ENCODE measurements at places on chromosomes 4 and X.

GRCh38 chr4:103449296-103450023 lies 251.3 kb upstream of the CENPE start:
- DNase-seq = no peak

GRCh38 chrX:111102636-111103035 lies 6.6 kb downstream of the PAK3 start:
- no peak for DNase-seq

GRCh38 chr4:6221301-6221850 lies 21.0 kb upstream of the JAKMIP1 start:
- DNase-seq = peak; percentile 11

GRCh38 chr4:1299301-1299860 lies 9.7 kb downstream of the MAEA start:
- DNase-seq = no peak

GRCh38 chrX:84186603-84187532 lies 1.1 kb downstream of the RPS6KA6 start:
- DNase-seq = no peak

GRCh38 chrX:12685541-12685940 lies 105.7 kb upstream of the PRPS2 start:
- no peak for DNase-seq

DNA sequence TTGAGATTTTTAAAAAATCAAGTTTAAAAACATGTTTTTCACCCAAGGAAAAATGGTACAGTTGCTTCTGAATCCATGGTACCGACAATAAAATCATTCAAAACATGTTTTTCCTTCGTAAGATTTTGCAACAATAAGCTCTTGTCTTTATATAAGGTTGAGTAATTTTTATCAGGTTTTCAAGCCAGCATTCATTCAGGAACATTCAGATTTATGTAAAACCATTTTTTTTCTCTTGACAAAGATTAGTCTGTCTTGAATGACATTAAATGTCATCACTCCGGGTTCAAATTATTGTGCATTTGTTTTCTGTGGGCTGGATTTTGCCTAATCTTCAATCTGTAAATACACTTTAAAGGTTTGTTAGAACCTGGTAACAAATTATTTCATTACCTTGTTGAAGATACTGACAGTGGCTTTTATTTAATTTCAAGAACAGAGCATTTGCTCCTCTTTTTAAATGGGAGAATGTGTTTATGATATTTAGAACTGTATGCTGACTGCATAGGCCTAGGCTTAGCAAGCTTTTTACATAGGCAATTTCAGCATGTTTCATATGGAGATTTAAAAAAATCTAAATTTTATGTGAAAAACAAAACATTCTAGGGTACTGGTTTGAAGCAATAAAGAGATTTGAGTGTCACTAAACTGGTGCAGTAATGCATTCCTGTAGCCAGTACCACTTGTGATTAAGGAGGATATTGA lies 336.4 kb upstream of the HAND2 start:
- no peak for DNase-seq

- DNase-seq = no peak
Measured at GRCh38 chr4:41646862-41647261, 101.7 kb downstream of the PHOX2B start.

DNA sequence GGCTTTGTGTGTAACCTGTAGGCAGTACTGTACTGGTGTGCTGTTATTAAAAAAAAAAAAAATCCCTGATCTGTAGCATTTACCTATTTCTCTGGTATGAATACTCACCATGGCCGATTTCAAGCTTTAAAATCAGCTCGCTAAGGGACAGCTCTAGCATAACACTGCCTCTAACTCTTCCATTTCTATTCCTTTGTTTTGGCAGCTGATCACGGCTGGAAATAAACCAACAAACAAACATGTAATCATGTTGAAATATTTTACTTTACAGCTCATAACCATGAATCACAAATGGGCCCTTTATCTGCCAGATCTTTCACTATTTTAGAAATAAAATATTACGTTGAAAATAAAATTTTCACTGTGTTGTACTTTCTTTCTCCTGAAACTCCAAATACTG lies 60.5 kb upstream of the IL15 start:
- DNase-seq = no peak

GRCh38 chr4:142121448-142122350 lies 485.3 kb downstream of the IL15 start:
- no peak for DNase-seq

GRCh38 chr4:99586797-99587196 lies 12.2 kb downstream of the MTTP start:
- DNase-seq = no peak

- DNase-seq = no peak
Measured at GRCh38 chr4:3248811-3249661, at the start of gene MSANTD1. MSANTD1 (plus strand) TSS chr4:3249159; CDS start chr4:3249223, 64 bp downstream.

- no peak for DNase-seq
Measured at GRCh38 chrX:111010111-111010510, 85.9 kb upstream of the PAK3 start.

GRCh38 chrX:155334486-155335336 lies at the start of gene CLIC2:
CLIC2 (minus strand) TSS chrX:155334614; CDS start chrX:155334427, 187 bp downstream.
- no peak for DNase-seq

- DNase-seq = no peak
Measured at GRCh38 chr4:141391293-141391692, 170.6 kb downstream of the ZNF330 start.

DNA sequence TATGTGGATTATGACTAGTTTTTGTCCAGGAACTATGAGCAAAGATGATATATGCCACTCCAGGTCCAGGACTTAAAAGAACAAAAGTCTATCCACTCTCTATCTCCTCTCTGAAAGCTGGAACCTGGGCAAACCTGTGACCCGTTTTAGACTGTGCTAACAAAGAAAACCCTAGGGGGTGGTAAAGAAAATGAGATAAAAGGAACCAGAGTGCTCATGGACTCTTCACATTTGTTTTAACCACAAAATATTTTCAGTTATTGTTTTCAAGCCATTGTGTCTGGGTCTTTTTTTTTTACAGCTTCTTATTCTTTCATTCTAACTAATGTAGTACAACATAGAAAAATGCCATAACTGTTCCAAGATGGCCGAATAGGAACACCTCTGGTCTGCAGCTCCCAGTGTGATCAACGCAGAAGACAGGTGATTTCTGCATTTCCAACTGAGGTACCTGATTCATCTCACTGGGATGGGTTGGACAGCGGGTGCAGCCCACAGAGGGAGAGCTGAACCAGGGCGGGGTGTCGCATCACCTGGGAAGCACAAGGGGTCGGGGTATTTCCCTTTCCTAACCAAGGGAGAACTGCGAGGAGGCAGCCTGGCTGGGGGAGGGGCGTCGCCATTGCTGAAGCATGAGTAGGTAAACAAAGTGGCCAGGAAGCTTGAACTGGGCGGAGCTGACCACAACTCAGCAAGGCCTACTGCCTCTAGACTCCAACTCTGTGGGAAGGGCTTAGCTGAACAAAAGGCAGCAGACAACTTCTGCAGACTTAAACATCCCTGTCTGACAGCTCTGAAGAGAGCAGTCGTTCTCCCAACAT lies 45.1 kb downstream of the CHM start:
- peak; percentile 60 for DNase-seq

All from activated naive CD4-positive, alpha-beta T cell treated with anti-CD3 and anti-CD28 coated beads, Interleukin-2, amount 10 ng/mL, durations not matched to agents 7 days and 5 days (primary cell).